RCC 7860 (cell line): ENCODE measurements at places on chromosomes 11 and 22.

- DNase-seq = peak; percentile 33
These were observed 2.1 kb upstream of the PTPRCAP start for GRCh38 chr11:67439321-67440228.

DNA sequence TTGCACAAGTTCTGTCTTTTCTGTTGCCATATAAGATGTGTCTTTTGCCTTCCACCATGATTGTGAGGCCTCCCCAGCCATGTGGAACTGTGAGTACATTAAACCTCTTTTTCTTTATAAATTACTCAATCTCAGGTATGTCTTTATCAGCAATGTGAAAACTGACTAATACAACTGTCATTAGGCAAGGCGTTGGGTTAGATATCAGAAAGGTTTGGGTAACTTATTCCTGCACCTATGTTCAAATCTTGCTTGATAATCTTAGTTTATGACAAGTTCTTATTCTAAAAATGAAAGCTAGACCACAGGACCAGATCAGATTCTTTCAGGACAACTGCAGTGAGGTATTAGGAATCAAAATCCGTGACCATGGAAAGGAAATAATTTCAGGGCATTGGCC, 160.6 kb upstream of the BDNF start:
- DNase-seq = peak; percentile 39

GRCh38 chr11:125593114-125593820, 615 bp downstream of the STT3A start:
- DNase-seq = peak; percentile 38

DNA sequence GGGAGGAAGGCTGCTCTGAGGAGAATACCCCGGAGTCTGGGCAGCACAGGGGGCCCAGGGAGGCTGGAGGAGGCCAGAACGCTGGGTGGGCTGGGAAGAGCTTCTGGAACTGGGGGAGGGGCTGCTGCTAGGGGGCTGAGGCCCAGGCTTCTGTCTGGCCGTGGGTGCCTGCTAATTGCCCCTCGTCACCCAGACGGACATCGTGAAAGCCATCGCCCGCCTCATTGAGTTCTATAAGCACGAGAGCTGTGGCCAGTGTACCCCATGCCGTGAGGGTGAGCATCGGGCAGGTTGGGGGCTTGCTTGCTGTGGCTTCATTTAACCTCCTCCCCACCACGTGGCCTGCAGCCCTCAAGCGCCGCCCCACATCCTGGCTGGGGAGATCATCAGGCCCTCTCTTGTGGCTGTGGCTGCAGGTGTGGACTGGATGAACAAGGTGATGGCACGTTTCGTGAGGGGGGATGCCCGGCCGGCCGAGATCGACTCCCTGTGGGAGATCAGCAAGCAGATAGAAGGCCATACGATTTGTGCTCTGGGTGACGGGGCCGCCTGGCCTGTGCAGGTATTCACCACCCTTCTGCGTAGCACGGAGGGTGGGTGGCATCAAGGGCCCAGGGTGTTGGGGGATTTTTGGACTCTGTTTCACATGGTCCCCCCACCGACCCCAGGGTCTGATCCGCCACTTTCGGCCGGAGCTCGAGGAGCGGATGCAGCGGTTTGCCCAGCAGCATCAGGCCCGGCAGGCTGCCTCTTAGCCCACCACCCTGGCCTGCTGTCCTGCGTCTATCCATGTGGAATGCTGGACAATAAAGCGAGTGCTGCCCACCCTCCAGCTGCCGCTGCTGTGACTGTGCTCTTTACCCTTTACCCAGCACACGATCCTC, 5.2 kb downstream of the NDUFV1 start:
- no peak for DNase-seq

- peak; percentile 35 for DNase-seq
These were observed 79.0 kb downstream of the TTC28 start for GRCh38 chr22:28600546-28601143.

DNA sequence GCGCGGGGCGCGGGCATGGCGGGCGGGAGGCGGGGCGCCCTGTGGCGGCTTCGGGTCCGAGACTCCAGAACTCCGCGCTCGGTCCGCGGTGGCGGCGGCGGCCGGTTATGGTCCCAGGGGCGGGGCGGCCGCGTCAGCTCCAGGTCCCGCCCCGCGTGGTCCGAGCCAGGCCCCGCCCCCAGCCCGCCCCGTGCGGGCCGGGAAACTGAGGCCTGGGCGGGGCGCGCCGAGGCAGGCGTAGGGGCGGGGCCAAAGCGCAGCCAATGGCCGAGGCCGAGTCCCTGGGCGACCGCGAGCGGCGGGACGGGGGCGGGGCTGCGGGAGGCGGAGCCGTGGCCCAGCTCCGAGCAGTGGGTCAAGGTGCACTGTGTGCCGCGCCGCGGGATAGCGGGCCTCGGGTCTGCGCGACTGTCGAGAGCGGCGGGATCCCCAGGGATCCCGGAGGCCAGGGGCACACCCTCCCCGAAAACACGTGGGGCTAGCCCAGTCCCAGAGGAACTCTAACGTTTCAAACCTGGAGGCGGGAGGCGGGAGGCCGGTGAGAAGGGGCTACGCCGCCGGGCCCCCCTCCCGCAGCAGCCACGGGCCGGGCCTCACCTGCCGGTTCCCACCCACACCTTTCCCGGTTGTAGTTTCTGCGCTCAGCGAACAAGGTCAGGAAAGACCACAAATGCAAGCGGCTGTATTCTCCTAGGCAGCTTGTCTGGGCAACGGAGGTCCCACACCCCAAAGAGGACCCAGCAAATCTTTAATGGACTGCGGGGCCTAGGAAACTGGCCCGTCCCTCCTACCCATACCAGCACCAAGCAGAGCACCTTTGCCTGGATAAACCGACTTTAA, at the start of gene SLC25A1:
Gene SLC25A1, minus strand, starts transcription at position 80 of the 840 bp plus-strand sequence. Its CDS starts 63 bp downstream, at position 17.
- DNase-seq = peak; percentile 70

DNA sequence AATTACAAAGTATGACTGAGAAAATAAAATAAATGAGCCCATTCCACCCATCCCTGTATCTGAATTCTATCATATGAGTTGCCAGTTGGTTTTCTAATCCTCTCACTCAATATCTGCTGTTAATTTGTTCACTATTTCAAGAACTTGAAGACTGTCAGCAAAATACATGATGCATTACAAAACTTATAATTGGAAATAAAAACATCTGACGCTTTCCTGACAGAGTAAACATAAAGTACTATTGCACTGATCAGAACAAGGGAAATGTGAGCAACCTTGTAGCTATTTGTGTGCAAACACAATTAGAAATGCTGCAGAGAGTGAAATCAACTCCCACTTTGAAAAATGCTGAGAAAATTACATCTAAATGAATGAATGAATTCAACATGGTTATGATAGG, 97.1 kb downstream of the MPPED2 start:
- DNase-seq = no peak

- no peak for DNase-seq
These were observed 13.5 kb downstream of the KIAA1671 start for GRCh38 chr22:24965822-24966626.

DNA sequence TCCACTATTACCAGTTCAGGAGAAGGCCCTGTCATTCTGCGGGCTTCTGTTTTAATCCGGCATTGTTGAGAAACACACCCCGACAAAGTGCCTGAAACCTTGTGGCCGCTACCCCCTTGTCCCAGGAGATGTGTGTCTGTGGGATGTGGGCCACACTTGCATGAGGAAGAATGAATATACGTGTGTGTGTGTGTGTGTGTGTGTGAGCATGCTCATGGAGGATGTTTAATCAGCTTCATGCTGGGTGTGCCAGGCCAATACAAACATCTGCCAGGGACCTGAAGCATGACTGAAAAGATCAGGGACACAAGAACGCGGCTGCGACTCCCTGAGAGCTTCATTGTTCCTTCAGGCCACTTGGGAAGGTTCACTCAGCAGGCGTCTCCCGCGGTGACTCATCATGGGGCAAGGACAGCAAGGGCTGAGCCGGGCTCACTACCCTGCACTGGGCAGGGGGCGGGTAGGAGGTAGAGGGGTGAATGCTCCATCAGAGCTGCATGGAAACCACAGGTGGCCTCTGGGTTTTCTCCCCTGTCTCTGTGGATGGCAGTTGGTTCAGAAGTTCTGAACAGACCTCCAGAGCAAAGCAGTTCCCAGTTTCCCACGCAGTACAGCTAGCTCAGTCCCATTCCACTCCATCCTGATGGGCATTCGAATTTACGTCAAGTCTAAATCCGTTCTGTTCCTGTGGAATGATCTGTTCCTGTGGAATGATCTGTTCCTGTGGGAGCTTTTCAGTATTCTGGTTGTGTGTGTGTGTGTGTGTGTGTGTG, 7.0 kb upstream of the MALAT1 start:
- DNase-seq = peak; percentile 95

GRCh38 chr11:132312161-132312560, 941.7 kb downstream of the NTM start:
- DNase-seq = peak; percentile 29

- peak; percentile 84 for DNase-seq
These were observed 15.2 kb downstream of the MB start for GRCh38 chr22:35601743-35602615.

- DNase-seq = no peak
These were observed 8.7 kb downstream of the PPFIBP2 start for GRCh38 chr11:7522546-7522945.

DNA sequence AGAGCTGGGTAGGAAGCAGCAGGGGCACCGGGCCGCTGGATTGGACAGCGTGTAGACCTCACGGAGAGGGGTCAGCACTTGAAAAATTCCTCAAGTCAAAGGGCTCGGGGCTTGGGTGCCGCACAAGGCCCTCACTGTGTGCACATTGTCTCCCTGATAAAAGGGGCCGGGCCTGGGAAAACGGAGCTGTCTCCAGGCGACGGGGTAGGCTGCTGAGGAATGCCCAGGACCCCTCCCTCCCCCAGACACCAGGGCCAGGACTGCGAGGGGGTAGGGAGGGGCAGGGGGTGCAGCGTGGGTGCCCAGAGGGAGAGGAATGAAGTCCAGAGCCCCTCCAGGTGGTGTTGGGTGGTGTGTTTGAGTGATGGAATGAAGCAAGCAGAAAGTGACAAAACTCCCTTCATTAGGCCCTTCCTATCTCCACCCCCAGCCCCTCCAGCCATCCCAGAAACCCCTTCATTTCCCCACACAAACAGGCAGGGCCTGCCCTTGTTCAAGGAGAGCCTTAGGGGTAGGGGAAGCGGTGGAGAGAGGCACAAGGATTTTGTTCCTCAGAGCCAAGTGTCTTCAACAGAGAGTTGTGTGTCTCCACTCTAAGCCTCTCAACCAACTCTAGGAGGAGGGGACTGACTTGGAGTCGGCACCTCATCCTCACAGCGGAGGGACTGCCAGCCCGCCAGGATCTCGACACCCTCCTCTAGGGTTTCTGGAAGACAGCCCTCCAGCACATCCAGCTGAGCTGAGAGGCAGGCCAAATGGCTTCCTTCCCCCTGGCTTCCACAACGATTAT, 63.9 kb downstream of the SYN3 start:
- DNase-seq = no peak

GRCh38 chr11:12218909-12219308, 108.5 kb downstream of the MICAL2 start:
- DNase-seq = no peak

- DNase-seq = no peak
These were observed 577 bp upstream of the DKK3 start for GRCh38 chr11:12008790-12009616.

DNA sequence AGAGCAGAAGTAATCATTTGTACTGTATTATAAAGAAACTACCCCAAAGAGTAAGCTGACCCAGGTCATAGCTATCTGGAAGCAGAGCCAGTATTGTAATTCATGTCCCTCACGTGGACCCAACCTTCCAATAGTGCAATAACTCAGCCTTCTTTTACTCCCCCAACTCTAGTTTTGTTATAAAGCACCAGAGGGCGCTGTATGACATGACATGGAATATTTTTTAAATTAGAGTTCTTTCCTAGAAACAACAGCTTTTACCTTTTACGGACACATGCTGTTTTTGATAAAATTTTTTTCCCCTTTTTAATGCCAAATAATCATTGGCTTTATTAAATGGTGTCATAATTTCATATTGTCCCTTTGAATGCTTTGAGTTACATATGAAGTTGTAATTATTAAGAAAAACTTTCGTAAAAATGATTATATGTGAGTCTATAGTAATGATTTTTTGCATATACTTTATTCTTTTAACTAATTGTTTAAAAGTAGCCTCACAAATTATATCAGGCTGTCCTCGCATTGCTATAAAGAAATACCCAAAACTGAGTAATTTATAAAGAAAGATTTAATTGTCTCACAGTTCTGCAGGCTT, 76.9 kb downstream of the DKK3 start:
- DNase-seq = peak; percentile 48

- DNase-seq = no peak
These were observed 12.3 kb downstream of the CAT start for GRCh38 chr11:34451053-34451452.

- no peak for DNase-seq
These were observed 102.3 kb upstream of the ASPHD2 start for GRCh38 chr22:26326803-26327202.

DNA sequence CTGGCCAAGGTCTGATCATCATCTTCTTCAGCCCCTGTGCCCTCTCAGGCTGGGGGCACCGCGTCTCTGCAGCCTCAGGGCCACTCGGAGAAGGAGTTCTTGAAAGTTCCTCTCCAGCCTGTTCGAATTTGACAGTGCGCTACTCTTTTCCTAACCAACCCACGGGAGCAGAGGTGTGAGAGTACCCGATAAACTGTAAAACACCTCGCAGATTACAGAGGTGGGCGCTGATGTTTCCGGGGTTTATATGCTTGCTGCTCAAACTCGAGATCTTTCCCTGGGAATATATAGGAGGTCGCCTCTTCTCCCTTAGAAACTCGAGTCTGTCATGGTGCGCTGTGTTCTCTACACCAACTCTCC, 515 bp downstream of the CTR9 start:
- DNase-seq = no peak

- peak; percentile 28 for DNase-seq
These were observed 102.9 kb downstream of the CCDC81 start for GRCh38 chr11:86477495-86478155.

DNA sequence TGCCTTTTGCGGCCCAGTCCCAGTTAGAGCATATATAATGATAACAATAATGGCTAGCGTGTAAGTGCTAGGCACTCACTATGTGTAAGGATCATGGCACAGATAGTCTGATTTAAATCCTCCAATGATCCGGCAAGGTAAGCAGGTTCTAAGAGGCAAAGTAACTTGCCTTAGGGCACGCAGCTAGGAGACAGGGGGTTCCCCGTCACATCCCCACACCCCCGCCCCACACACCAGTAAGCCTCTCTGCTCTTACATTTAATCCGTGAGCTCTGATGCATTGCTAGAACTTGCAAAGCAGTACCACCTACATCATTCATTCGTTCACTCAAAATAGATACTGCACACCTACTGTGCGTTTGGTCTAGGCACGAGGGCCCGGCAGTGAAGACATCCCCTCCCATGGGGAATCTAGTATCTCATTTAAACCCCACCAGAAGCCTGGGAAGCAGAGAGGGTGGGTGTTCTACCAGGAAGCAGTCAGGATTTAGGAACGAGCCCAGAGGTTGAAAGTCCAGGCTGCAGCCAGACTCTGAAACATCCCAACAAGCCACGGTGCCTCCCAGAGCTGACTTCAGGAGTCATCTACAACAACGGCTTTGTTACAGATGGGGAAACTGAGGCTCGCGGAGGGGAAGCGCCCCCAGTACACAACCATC, 20.6 kb downstream of the TMPRSS6 start:
- no peak for DNase-seq

GRCh38 chr11:2995893-2996554, 3.9 kb upstream of the NAP1L4 start:
- no peak for DNase-seq
